ENCODE measurements at places on chromosomes 2 and 18.

GRCh38 chr2:149527998-149528755 lies 59.4 kb downstream of the MMADHC start:
- no peak for DNase-seq

DNA sequence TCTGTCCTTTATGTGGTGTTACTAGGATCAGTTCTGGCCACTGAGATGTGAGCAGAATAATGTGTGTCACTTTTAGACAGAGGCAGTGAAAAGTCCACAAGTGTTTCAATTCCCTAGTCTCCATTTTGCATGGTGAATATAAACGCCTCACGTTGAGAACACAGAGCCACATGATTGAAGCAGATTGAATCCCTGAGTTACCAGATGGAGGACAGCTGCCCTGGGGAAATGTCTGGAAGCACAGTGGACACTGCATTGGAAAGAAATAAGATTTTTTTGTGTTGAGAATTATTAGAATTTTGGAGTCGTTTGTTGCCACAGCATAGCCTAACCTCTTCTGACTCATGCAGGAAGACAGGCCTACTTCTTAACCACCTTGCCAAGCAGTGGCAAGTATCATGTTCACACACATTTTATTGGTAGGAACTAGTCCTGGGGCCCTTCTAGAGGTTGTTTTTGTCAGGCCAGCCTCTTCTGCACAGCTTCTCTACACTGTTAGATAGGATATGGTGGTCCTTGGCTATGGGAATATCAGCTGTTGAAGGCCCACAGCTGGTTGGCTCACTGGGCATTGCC lies 188.6 kb downstream of the TMEM182 start:
- peak; percentile 1 for DNase-seq

DNA sequence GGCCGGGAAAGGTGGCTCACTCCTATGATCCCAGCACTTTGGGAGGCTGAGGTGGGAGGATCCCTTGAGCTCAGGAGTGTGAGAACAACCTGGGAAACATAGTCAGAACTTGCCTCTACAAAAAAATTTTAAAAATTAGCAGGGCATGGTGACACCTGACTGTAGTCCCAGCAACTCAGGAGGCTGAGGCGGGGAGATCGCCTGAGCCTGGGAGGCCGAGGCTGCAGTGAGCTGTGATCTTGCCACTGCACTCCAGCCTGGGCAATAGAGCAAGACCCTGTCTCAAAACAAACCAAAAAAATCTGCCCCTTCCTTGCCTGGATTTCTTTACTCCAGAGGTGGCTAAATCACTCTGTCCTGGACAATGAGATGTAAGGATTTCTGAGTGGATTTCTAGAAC lies 197.7 kb downstream of the NRP2 start:
- no peak for DNase-seq

- no peak for DNase-seq
Observed at GRCh38 chr2:237691029-237691907, 63.9 kb downstream of the LRRFIP1 start.

- no peak for DNase-seq
Observed at GRCh38 chr2:119846021-119846420, 86.3 kb downstream of the PTPN4 start.

All from astrocyte (in vitro differentiated cells and primary cell).